ENCODE measurements at places on chromosomes 12 and 14.
A peak's percentile ranks its signal among the peaks of the same experiment; 100 is the strongest.

DNA sequence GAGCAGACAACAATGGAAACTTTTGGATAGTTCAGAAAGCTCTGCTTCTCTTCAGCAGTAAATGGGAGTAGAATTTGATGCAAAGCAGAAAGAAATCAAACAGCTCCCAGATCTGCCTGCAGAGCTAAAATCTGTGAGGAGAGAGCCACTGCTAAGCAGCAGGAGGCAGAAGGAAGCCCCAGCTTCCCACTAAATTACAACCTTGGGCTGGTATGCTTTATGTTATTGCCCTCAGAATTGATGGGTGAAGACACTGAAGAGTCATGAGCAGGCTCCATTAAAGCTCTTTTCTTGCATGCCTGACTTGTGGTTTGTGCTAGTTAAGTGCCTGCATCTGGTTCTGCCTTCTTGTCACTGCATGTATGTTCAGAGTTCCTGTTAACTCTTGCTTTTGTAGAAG lies 8.4 kb downstream of the ZC2HC1C start:
- DNase-seq, result no peak

GRCh38 chr14:81273961-81274575 lies 53.3 kb upstream of the GTF2A1 start:
- no peak for DNase-seq

DNA sequence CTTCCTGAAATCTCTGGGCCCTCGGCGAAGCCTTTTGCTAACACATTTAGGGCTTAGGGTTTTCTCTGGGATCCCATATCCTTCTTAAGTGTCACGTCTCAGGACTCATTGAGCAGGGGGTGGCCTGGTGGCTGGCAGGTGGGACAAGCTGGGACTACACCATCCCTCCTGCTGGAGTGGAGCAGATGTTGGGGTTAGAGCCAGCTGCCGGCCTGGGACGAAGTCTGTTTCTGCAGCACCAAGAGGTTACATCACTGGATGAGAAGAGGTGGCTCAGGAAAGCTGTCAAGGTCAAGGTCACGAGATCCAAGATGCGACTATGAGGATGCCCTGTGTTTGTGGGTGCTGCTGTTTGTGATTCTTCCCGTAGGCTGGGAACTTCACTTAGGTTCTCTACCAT lies 16.3 kb downstream of the SMCO2 start:
- no peak for DNase-seq

GRCh38 chr12:126051611-126052107 lies 986.4 kb downstream of the AACS start:
- DNase-seq, result no peak

DNA sequence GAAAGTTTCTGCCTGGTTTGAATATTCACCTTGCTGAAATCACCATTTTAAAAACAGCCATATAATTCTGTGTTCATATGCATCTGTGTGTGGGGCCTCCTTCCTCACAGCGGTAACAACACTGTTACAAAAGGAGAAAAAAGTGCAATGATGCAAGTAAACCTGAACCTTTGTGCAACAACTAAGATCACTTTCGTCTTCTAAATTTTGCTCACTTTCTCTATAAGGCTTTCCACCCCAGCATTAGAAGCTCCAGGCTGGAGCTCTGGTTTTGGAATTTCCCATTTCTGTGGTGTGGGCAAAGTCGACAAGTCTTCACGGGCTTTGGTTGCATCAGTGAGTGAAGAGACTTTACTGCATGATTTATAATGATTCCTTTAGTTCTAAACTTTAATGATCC lies 18.4 kb downstream of the FGD6 start:
- DNase-seq, result no peak

DNA sequence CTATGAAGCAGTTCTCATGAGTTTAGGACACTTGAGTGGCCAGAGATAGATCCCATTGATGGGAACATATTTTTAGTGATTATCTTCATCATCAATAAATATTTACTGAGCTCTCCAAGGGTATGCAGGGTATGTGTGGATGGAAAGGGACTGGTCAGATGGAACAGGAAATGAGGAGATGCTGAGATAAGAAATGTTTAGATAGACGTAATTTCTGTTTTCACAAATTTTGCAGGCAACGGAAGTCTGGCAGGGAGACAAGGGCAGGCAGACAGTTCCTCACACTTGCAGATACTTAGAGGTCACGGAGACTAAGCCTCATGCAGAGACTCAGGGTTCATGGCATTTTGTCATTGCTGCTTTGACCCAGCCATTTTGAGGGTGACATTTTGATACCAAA lies 24.3 kb downstream of the BCL2L14 start:
- no peak for DNase-seq

DNA sequence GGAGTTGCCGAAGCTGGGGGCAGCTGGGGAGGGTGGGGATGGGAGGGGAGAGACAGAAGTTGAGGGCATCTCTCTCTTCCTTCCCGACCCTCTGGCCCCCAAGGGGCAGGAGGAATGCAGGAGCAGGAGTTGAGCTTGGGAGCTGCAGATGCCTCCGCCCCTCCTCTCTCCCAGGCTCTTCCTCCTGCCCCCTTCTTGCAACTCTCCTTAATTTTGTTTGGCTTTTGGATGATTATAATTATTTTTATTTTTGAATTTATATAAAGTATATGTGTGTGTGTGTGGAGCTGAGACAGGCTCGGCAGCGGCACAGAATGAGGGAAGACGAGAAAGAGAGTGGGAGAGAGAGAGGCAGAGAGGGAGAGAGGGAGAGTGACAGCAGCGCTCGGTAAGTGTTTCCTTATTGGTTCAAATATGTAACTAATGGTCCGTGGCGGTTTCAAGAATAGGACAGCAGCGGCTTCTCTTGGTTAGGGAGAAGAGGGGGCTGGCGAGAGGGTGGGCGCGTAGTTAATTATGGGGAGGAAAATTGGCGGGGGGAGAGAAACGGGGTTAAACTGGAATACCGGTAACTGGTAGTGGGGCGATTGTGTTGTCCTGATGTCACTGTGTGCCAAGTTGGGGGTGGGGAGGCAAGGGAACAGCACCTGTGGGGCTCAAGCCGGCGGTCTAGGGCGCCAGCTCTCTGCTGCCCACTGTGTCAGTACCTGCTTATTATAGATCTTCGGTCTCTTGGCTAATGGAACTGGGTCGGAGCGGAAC lies 8.4 kb downstream of the HOXC8 start:
- no peak for DNase-seq

DNA sequence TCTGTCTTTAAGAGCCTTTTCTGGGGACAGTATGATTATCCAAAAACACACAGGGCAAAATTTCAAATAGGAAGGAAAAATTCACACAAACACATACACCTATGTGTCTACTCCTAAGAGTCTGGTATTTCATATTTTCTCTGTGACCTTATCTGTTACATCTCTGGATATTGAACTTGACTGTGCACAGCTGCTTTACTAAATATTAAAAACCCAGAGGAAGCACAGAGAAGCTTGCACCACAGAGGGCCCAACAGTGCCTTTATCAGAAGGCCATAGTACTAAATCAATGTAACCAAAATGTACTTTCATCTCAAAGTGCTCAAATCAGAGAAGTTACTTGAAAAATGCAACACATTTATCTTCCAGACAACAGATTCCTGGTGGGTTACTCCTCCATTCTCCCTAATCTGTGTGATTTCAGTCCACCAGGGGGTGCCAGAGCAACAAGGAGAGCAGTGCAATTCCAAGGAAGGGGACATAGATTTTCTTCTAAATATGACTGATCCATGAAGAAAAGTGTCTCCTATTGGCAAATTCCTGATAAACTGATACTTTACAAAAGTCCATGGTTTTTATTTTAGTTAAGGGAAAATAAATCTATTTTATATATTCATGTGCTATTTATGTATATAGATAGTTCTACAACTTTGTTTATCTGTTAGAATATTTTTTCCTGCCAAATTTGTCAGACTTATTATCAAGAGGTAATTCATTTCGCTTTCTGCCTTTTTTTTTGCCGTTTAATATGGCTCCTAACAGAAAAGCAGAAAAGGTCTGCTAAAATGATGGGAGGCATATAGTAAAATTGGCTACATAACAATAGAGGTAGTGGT lies 617.6 kb downstream of the LRFN5 start:
- DNase-seq, result no peak

- no peak for DNase-seq
These were observed 24.4 kb upstream of the PTPRB start for GRCh38 chr12:70661466-70662161.

DNA sequence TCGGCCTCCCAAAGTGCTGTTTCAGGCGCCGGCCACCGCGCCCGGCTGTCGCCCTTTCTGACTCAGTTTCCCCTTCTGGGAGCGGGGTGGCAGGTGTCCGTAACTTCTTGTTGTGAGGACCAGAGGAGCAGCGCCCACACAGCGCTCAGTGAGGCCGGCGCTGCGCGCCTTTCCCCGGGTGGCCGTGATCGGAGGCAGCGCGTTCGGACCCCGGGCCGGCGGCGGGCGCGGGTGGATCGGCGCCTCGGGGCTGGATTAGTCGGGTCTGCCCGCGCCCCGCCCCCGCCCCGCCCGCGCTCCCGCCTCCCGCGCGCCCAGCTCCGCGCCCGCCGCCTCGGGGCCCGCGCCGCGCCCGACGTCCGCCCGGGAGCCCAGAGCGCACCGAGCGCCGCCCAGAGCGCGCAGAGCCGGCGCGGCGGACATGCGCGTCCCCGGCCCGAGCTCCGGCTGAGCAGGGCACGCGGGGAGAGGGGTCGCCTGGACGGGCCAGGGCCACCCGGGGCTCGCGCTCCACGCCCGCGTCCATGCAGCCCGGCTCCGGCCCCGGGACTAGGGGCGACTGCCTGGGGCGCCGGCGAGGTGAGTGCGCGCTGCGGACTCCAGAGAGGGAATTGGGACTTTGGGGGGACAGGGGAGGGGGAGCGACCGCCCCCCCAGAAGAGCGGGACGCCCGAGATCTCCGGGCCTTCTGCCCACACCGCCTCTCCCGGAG lies 50.6 kb downstream of the LRCOL1 start:
- DNase-seq, result no peak

GRCh38 chr14:92684801-92685560 lies 63.4 kb downstream of the LGMN start:
- DNase-seq, result no peak

DNA sequence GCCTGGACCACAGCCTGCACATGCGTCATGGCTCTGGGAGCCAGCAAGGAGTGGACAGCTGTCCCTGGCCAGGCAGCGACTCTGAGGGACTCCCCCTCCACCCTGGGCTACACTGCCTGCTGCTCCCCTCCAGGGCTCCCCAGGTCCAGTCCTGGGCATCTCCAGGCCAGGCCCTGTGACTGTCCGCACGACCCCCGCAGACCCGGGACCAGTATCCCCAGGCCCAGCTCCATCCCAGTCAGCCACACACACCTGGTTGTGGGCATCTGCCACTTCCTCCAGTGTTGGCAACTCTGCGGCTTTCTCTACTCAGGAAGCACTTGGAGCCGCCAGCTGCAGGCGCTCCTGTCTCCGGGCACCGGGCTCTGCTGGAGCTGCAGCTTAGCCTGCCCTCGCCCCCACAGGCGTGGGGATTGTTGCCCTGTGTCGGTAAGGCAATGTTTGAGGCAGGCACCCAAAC lies 2.4 kb downstream of the ULK1 start:
- no peak for DNase-seq

DNA sequence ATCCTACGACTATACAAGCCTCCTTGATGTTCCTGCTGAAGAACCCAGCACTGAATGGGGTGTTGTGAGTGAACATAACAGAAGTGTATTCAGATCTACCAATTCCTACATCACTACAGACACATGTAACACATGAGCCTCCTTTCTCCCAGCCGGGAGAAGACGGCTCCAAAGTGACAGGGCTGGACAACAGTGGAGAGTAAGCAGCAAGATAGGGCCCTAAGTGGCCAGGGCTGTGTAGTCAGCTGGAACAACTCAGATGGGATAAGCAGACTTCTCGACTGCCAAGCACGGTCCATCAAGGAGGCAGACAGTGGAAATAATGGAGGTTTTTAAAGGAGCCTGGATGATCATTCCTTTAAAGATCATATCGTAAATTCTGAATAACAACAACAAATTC lies 73.5 kb downstream of the TTC7B start:
- no peak for DNase-seq

- DNase-seq, result peak; percentile 14
These were observed 768 bp downstream of the PTPN11 start for GRCh38 chr12:112419297-112420133.

DNA sequence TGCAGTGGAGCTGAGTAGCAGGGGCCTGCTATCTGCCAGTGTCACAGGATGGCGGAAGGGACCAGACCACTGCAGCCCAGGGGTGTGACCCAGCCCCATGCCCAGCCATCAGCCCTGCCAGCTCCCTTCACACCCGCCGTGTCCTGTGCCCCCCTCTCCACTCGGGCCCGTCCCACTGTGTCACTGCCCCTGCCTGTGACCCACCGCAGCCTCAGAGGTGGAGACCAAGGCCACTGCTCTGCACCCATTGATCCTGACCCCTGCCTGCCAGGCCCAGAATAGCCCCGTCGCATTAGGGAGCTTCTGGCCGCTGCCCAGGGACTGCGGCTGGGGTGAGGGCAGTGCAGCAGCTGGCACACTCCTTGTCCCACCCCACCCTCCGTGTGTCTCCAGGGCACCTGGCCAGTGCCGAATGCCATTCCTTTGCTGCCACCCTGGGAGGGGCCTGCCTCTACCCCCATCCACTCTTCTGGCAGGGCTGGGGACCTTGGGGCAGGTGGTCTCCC lies 2.1 kb upstream of the CRIP2 start:
- DNase-seq, result no peak

DNA sequence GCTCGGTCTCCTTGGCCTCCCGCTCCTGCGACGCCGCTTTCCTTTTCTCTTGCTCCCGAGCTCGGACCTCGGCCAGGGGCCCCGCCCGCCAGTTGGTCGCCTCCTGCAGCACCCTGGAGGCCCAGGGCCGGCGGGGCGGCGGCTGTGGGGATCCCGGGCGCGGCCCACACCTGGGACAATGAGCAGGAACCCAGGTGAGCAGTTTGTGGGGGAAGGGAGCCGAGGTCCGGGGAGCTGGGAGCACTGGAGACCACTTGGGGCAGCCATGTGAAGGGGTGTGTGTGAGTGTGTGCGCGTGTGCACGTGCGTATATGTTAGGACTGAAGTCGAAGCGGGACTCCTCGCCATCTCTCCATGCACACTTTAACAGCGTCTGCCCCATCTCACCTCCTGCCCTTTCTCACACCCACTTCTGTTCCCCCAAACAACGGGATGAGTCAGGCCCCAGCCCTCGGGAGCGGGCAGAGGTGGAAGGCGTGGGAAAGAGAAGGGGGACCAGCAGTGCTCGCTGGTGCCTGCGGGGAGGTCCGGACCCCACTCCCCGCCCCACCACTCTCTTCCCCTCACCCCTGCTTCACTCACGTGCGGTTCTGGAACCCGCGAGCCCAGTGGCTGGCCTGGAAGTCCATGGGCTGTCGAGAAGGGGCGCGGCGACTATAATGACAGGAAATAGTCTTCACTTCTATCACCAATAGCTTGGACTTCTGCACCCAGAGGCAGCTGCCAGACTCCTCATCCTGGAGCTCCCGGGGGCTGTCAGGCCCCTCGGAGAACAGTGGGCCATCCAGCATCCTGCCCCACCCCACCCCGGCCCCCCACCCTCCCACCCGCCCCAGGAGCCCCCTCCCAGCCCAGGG lies 450 bp downstream of the DDN start:
- no peak for DNase-seq

DNA sequence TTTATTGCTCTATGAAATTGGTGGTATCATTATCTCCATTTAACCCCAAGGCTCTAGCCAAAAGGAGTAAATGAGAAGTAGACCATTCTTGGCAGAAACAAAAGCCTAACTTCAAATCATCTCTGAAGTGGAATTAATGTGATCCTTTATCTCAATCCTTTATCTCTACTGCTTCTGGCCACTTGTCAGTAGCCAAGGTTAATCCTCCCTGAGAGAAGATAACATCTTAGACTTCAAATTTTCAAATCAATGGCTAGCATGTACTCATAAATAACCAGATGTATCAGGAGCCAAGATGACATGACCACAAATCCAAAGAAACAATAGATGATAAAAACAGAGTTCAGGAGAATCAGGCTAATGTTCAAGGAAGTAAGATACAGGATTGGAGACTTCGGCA lies 123.1 kb upstream of the RASSF8 start:
- DNase-seq, result no peak
